ENCODE measurements at places on chromosomes 12 and 14.

GRCh38 chr12:24057920-24058476 lies 108.5 kb upstream of the SOX5 start:
- DNase-seq: no peak

DNA sequence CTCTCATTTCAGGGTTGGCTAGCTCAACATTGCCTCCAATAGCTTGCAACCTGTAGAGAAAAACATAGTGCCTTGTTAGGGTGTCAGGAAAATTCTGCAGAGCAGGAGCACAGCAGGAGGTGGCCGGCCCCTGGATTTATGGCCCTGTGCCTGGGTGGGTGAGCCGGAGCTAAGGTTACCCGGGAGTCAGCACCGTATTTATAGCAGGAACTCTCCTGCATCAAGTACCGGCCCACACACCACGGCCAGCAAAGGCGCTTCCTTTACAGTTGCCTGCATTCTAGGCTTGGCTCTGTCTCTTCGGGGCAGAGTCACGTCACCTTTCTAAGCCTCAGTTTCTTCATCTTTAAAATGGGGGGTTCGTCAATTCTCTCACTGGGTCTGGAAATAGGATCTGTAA lies 52.8 kb upstream of the EML1 start:
- DNase-seq: no peak

- no peak for DNase-seq
Observed at GRCh38 chr14:88299865-88300530, 23.1 kb downstream of the KCNK10 start.

GRCh38 chr14:24441904-24442239 lies 704 bp downstream of the SDR39U1 start:
- no peak for DNase-seq

GRCh38 chr12:103386451-103386850 lies 109.3 kb downstream of the C12orf42 start:
- DNase-seq: no peak

GRCh38 chr12:125148316-125148715 lies 83.1 kb downstream of the AACS start:
- no peak for DNase-seq

DNA sequence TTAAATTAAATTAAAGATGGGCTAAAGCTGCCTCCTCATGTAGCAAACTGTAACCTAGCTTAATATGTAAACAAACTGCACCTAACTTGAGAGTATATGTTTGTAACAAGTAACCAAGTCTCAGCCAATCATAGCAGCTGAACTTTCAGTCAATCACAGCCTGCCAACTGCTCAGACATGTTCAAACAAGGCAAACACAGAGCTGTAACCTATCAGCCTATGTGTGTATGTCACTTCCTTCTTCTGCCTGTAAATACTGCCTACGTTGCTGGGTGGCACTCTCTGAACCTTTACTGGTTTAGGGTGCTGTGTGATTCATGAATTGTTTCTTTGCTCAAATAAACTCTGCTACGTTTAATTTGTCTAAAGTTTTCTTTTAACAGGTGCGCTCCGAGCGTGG lies 2.9 kb downstream of the SERPINA6 start:
- DNase-seq: no peak

- DNase-seq: no peak
Observed at GRCh38 chr12:109500406-109501185, 23.2 kb downstream of the UBE3B start.

Measured in activated T-helper 1 cell treated with anti-CD3 and anti-CD28 coated beads, Interleukin-2, amount 50 U/mL, for 16 hours (primary cell).